Frontal cortex (tissue), 4 donors: ENCODE measurements at places on chromosomes 2 and 18.
A peak's percentile ranks its signal among the peaks of the same experiment; 100 is the strongest.

DNA sequence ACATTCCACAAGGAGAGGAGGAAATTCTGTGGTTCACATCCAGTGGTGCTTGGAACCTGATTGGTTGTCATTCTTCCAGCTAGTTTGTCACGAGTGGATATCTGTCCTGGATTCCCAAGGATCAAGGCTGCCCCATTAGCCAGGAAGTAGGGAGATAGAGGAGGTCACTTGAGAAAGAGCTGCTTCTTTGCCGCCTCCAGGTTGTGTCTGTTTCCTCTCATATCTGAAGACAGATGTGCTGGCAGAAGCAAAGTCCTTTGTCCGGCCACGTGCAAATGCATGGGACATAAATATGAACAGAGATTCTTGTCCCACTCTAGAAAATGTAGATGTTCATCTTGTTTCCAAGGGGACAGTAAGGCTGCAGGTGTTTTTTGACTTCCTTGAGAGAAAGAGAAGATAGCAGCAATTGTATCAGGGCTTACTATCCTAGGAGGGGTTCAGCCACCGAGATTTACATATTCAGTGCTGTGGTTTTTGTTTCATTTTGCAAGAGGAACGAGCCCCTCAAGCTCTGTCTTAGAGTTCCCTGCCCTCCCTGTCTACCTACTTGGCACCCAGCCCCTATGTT is 174.4 kb downstream of the RPIA start:
- no peak for DNase-seq

DNA sequence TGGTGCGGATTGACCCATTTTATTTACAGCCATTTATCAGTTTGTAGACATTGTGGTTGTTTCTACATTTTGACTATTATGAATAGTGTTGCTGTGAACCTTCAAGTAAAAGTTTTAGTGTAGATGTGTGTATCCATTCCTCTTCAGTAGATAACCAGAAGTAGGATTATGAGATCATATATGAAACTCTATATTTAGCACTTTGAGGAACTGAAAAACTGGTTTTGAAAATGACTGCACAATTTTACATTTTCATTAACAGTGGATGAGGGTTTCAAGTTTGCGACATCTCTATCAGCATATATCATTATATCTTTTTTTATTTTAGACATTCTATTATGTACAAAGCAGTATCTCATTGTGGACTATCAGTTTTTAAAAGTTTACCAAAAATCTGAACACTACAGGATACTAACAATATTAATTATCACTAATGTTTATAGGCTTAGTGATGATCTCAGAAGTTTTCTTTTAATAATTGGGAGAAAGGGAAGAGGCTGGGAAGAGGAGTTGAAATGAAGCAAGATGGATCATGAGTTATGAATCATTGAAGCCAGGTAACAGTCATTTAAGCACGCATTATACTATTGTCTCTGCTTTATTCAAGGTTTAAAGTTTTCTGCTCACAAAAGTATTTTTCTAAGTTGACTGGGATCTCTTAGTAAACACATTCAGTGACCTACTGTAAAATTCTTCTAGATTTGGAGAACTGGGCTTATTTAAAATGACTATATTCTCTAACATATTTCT is 329.0 kb upstream of the LRATD1 start:
- DNase-seq = no peak

- DNase-seq = no peak
These were observed 27.2 kb downstream of the PPP3R1 start for GRCh38 chr2:68225119-68225632.

GRCh38 chr2:24400207-24400907 is 40.0 kb upstream of the ITSN2 start:
- no peak for DNase-seq

DNA sequence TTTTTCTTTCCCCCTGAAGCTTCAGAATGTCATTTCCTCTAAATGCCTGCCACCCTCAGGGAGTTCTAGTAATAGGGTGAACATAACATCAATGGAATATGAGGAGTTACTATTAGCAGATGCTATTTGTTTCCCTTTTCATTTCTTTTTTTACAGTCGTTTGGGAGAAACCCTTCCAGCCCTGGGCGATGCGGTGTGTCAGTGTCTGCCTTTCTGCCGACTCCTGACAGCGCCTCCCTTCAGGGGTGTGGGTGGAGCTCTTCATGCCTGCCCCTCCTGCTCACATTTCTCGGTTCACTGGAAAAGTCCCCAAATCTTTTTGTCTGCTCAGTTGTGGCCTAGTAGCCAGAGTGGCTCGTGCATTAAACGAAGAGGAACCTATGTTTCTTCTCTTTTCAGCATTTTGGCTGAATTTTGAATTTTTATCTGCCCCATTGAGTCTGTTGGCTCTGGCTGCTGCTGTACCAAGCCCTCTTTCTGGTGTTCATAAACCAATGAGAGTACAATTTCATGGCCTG is 72.3 kb downstream of the FMNL2 start:
- no peak for DNase-seq

GRCh38 chr2:675982-676646 is 1.1 kb downstream of the TMEM18 start:
- DNase-seq = no peak

GRCh38 chr18:34085140-34085739 is 139.5 kb downstream of the NOL4 start:
- no peak for DNase-seq

GRCh38 chr2:15539999-15540398 is 21.1 kb downstream of the NBAS start:
- no peak for DNase-seq

- DNase-seq = peak; percentile 32
These were observed 28.2 kb downstream of the MYCN start for GRCh38 chr2:15968280-15969178.

GRCh38 chr2:73823916-73824523 is 4.7 kb upstream of the STAMBP start:
- peak; percentile 55 for DNase-seq

DNA sequence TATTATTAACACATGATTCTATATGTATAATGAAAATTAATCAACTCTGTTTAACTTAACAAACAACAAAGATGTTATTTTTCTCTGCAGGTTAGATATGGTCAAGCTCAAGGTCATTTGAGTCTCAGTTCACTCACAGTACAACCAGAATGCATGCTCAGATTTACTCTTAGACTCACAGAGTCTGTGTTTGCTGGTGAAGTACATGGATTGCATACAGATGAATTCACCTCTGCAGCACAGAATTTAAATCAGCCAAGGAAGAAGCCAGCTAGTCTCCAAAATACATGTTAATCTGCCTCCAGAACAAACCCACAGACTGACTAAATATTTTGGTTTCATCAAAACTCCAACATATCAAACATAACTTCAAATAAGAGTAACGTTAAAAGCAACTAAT is 424.5 kb downstream of the RAD51AP2 start:
- DNase-seq = no peak

GRCh38 chr2:59458800-59459199 is 1094.7 kb downstream of the BCL11A start:
- DNase-seq = no peak

DNA sequence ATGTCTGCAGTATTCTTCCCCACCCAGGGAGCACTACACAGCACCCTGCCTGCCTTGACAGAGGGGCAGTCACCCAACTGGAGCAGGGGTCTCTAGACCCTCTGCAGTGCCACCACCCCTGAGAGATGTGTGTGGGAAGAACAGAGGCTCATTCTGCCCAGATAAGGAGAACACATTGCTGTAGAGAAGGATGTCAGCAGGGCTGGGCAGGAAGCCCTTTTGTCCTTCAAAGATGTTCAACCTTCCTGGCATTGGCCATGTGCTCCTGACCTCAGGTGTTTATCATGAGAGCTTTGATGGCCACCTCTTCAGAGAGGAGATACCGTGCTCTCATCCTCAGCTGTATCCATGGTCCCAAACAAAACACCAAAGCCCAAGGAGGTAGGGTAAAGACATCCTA is 4.6 kb upstream of the TEX51 start:
- DNase-seq = no peak

GRCh38 chr2:120851116-120851773 is 115.6 kb downstream of the GLI2 start:
- DNase-seq = no peak

DNA sequence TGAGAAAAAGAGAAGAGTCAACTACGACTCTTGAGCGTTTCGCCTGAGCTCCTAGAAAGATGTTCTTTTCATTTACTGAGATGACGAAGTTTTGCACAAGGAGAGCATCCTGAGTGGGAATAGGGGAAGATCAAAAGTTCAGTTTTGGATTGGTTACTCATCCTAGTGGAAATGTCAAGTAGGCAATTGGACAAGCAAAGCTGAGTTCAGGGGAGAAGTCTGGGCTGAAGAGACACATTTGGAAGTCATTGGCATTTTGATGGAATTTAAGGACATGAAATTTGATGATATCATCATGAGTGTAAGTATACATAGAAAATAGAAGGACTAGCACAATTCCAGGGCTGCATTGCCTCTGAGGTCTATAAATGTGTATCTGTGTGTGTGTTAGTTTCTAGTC is 416.6 kb downstream of the RAD51AP2 start:
- DNase-seq = no peak

DNA sequence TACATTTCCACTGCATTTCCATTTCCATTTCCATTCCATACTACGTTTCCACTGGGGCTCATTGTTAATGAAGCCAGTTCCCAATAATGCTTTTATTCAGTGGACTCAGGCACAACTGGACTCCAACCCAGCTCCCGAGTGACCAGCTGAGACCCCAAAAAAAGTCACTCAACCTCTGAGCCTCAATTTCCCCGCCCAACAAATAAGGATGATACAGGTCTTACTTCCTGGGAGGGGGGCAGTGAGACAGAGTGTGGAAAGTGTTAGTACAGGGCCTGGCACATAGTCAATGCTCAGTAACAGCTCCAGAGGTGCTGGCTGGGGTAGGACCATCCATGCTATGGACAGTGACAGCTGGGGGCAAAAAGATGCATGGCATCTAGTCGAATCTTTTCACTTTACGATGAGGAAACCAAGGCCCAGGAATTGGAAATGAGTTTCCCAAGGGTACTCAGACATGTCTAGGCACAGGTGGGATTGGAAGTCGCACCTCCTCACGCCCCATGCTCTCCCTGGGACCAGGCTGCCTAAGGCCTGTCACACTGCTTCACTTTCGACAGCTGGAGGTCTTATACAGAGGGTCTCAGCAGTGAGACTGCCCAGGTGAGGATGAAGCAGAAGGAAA is 226.5 kb downstream of the ANAPC1 start:
- no peak for DNase-seq

GRCh38 chr2:164438490-164439205 is 182.6 kb downstream of the GRB14 start:
- no peak for DNase-seq

GRCh38 chr18:76985951-76986236 is 146.7 kb downstream of the MBP start:
- DNase-seq = no peak

DNA sequence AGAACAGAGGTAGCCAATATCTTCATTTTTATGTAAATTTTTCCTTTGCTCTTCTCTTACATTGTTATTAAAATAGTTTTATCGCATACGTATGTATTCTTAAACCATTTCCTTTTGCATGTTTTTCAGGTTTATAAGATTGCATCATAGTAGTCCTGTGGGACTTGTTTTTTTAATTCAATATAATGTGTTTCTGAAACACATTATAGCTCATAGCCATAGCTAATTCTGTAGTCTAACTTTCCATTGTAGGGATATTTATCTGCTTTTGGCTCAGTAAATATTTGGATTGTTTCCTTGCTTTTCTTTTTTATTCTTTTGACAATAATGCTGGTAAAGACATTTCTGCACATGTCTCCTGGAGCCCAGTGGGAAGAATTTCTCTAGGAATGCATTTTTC is 484.3 kb downstream of the PTPRM start:
- DNase-seq = no peak

- DNase-seq = no peak
These were observed 119.5 kb downstream of the MYO3B start for GRCh38 chr2:170297496-170297895.

DNA sequence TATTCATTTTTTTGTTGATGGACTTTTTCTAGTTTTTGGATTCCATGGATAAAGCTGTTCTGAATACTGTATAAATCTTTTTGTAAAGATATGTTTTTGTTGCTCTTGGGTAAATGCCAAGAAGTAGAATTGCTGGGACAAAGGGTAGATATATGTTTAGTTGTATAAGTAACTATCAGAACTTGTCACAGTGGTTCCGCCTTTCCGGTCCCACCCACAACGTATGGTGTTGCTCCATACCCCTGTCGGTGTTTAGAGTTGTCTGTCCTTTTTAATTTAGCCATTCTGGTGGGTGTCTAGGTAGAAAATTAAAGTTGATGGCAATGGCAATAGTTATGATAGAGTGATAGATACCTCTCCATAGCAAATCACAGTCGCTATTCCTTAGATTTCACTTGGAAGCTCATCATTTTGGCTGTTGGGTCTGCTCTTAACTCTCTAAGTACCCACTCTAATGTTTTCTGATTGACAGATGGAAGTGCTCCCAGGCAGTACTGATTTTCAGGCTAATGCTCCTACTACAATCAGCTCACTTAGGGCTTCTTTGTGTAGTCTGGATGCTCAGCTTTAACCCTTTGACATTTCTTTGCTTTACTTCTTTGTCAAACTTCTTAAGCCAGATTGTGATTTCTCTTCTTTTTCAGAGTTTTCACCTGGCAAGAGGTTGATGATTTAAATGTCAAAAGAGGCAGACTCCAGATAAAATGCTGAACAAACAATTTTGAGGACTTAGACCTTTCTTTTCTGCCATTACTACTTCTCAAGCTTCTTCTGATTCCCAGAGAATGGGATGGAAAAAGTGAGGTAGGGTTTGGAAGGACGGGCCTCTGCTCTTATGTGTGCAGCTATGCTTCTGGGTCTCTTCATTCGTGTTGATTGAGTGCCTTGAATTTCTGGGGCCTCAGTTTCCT is 156.4 kb downstream of the AQP4 start:
- no peak for DNase-seq

- no peak for DNase-seq
These were observed 124.5 kb downstream of the WDR7 start for GRCh38 chr18:56775701-56776100.

DNA sequence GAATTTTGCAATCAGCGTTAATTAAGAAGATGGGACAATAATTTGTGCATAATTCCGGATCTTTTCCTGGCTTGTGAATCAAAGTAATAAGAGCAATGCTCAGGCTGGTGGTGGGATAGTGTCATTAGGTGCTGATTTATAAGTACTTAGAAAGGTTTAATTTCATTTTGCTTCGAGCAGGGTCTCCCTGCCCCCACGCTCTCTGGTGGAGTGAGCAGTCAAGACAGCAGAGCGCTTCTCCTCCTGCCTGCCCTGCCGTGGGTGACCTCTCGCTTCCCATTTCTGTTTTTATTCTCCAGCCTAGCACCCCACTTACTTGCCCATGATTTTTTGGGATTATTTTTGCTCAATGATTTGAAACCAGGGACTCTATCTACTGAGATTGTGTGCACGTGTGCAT is 7.1 kb downstream of the ASB18 start:
- DNase-seq = no peak
